ENCODE measurements at places on chromosomes 2 and 18.
A peak's percentile ranks its signal among the peaks of the same experiment; 100 is the strongest.

- DNase-seq: no peak
Observed at GRCh38 chr2:151033271-151034248, 228.1 kb downstream of the RBM43 start.

- no peak for DNase-seq
Observed at GRCh38 chr18:23154030-23154429, 18.7 kb downstream of the CABLES1 start.

DNA sequence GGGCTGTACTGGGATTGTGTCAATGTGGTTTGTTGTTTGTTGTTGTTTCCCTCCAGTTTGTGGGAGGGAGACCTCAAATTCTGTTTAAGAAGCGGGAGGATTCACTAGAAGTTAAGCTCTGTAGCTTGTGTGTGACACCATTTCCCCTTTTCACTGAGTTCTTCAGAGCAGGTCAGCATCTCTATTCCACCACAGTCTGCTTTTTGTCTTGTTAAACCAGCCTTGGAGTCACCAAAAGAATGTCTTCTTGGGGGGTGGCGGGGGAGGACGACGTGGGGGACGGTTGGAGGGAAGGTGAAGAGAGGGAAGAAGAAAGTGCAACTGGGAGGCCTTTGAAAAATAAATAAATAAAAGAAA, 2.3 kb upstream of the BCL11A start:
- DNase-seq: no peak

DNA sequence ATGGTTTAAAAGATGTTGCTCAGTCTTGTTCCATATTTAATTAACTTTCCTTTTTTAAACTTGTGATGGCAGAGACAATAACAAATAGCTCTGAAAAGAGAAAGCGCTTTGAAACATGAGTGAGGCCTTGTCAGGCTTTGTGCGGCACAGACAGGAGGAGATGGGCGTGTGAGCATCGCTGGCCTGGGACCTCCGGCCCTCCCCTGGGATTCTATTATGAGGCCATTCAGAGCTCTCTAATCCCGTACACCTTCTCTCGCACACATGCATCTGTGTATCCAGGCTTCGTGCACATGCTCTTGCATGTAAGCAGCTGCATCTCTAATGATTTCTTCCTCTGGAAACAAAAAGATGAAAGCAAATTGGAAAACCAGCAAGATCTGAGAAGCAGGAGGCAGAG, 313.7 kb downstream of the ZNF521 start:
- DNase-seq: no peak

DNA sequence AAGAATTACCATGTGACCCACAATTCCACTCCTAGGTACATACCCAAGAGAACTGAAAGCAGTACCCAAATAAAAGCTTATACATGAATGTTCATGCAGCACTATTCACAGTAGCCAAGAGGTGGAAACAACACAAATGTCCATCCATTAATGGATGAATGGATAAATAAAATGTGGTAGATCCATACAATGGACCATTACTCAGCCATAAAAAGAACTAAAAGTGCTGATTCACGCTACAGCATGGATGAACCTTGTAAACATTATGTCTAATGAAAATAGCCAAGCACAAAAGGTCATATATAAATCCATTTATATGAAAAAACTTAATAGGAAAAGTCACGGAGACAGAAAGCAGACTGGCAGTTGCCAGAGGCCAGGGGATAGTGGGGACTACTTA, 23.6 kb upstream of the ZFP36L2 start:
- no peak for DNase-seq

- DNase-seq: peak; percentile 61
Observed at GRCh38 chr2:240277073-240277806, 136.8 kb upstream of the OTOS start.

DNA sequence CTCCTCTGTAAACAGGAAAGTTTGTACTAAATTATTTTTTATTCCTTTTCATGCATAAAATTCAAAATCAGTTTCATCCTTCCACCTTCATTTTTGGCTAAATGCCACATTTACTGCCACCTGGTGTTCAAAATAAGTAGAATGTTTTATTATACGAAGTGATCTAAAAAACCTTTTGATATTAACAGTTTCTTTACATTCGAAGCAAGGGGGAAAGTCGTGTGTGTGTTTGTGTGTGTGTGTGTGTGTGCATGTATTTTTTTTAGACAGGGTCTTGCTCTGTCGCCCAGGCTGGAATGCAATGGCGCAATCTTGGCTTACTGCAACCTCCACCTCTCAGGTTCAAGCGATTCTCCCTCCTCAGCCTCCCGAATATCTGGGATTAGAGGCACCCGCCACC, 9.0 kb upstream of the SCN9A start:
- peak; percentile 16 for DNase-seq

GRCh38 chr2:233248999-233249398, 2.5 kb upstream of the ATG16L1 start:
- no peak for DNase-seq

GRCh38 chr2:102718387-102719316, 43.2 kb upstream of the TMEM182 start:
- peak; percentile 7 for DNase-seq

DNA sequence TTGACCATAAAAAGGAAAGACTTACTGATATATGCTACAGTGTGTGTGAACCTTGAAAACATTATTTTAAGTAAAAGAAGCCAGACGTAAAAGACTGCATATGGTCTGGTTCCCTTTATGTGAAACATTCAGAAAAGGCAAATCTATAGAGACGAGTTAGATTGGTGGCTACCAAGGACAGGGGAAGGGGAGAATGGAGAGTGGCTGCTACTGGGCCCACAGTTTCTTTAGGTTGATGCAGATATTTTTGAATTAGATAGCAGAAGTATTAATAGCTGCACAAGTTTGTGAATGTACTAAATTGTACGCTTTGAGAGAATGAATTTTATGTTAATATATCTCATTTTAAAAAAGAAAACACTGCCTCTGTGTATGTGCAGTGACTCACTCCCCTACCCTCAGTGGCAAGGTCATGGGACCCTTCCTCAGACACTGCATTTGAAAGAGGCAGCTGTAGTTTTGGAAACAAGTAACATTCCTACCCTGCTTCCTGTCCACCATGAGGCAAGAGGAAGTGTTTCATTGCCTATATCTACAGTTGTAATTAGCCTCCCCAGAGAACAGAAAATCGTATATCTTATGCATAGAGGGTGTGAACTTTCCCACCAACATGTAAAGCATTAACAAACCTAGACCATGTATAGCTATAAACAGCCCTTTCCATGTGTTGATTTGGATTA, 29.8 kb upstream of the ARMC9 start:
- DNase-seq: no peak

GRCh38 chr2:233794128-233794658, 16.1 kb downstream of the MROH2A start:
- DNase-seq: no peak

- no peak for DNase-seq
Observed at GRCh38 chr2:201830666-201831065, 24.3 kb downstream of the CDK15 start.

Data from amniotic epithelial cell (primary cell).